DMS53 (cell line): ENCODE measurements at places on chromosomes 7 and 10.

DNA sequence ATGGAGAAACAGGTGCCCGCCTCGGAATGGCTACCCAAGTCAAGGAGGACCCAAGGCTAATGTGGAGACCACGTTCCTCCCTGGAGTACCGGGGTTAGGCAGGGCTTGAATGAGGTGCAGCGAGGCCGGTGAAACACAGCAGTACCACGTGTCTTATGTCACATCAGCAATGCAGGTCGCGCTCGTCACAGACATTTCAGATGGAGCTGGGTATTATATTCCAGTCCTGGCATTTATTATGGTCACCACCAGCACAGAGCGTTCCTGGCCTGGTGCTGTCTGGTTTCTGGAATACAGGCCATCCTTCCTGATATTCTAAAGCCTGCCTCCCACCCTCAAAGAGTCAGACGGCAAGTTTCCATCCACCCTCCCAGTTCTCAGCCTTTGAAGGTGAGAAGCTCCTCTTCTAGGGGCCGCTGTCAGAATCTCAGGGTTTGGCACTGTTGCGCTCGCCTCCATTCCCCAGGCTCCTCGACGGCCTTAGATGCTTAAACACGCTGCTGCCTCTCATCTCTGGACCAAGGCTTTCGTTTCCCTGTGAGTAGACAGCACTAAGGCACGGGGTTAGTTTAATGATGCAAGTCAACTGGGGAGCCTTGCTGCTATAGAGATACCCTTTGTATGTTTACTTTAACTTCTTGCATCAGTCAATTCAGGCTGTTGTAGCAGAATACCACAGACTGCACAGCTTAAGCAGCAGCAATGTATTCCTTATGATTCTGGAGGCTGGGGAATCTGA lies 377.6 kb downstream of the DPP6 start:
- no peak for DNase-seq

DNA sequence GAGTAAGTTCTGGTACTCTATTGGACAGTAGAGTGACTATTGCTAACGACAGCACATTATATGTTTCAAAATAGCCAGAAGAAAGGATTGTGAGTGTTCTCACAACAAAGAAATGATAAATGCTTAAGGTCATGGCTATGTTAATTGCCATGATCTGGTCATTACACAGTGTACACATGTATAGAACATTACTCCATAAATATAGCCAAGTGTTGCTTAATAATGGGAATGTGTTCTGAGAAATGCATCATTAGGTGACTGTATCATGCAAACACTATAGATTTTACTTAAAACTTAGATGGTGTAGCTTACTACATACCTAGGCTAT lies 19.6 kb downstream of the EPC1 start:
- DNase-seq = no peak

DNA sequence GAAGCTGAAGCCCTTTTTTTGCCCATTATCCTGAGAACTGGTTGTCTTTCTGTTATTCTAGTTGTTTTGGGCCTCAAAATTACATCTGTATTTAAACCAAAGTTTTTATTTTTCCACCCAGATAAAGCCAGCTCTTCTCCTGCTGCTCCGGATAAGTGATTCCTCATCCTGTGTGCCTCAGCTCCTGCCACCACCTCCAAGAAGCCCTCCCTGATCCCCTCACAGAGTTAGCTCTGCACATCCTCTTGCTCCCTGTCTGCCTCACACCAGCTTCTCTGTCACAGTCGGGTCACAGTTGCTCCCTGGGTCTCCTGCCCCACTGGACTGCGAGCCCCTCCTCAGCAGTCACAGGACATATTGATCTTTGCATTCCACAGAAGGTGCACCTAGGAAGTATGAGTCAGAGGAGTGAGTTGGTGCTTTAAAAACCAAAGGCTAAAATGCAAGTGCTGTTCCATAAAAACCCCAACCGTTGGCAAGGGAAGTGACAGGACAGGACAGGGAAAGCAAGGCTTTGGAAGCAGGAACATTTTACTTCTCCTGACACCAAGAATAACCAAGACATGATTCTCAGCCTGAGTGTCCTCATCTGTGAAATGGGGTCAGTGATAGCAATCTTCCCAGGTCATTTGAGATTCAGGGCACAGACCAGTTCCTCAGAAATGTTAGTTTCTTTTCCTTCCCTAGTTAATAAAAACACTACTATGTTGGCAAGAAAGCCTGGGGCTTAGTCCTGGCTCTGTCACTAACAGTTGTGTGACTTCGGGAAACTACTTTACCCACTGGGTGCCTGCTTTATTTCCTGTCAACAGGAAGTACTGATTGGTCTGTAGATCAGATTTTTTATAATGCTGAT lies 36.5 kb upstream of the EEPD1 start:
- no peak for DNase-seq

DNA sequence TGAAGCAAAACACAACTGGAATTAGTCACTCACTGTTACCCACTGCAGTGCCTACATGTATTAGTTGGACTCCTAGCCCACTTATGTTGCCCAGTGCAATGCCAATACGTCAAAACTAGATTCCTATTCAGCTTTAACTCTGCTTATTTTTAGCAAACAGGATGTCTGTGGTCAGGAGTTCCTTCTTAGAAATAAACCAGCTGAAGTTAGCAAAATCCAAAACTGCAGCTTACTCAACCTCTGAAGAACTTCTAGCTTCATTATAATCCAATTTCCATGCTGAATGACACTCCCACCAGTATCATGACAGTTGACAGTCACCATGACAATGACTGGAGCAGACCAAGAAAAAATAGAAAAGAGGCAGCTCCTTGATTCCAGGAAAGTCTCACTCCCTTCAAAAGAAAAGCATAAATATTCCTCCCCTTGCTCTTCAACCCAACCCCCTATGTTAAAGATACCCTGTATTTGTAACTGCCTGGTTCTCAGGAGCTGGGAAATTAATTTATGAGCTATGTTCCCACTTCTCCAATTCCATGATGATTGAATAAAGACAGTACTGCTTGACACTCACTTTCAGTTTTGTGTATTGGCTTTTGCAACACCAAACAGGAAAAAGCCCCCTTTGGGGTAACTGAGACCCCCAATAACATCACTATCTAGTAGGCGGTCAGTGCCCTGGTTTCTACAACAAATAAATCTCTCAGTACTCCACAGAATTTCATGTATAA lies 327.4 kb downstream of the SORCS1 start:
- no peak for DNase-seq
